ENCODE measurements at places on chromosomes 3 and 15.

DNA sequence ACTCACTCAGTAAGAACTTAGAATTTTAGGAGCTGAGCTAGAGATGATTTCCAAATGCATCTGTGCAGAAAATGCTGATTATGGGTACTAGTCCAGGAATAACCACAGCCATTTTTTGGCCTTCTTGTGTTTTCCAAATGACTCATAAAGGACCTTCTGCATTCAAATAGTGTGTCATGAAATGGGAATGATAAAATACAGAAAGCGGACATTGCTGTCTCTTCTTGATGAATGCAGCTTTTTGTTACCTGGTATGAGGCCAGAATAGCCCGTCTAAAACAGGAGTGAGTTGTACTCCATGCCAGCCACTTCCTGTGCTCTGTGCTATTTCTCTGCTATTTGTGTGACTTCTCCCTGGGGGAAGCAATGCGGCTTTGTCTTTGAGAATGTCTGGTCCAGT, 20.5 kb upstream of the FRMD5 start:
- DNase-seq, result no peak

DNA sequence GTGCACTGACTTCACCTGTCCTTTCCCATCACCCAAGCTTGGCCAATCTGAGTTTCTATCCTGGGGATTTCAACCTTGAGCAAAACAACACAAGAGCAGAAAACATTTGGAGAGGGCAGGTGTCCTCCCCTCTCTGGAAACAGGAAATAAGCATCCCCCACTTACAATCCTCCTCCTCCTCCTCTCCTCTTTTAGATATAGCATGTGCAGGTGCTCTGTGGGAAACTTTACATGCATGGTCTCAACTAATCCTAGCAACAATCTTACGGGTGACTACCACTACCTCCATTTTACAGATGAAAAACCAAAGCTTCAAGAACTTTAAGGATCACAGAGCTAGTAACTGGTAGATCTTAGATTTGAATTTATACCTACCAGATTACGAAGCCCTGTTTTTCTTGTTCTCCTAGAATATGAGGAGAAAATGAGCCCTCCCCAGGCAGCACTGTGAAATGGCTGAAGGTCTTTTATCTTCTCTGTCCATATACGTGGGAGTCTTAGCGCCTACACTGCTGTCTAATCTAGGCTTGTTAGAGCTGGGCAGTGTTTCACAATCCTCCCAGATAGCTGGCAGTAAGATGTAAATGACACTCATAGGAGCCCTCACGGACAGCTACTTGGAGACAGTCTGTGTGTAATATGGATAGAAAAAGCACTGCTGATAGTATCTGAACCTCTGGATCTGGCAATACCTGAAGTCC, 301.2 kb upstream of the PROK2 start:
- DNase-seq, result no peak

GRCh38 chr15:90358124-90359033, 6.3 kb downstream of the ZNF774 start:
- no peak for DNase-seq

GRCh38 chr3:33577173-33577572, 137.0 kb upstream of the UBP1 start:
- DNase-seq, result no peak

DNA sequence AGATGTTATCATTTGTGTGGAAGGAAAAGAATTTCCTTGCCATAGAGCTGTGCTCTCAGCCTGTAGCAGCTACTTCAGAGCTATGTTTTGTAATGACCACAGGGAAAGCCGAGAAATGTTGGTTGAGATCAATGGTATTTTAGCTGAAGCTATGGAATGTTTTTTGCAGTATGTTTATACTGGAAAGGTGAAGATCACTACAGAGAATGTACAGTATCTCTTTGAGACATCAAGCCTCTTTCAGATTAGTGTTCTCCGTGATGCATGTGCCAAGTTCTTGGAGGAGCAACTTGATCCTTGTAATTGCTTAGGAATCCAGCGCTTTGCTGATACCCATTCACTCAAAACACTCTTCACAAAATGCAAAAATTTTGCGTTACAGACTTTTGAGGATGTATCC, 15.1 kb downstream of the KLHL24 start:
- DNase-seq, result no peak

- DNase-seq, result no peak
Observed at GRCh38 chr15:88006146-88006545, 250.4 kb downstream of the NTRK3 start.
